ENCODE measurements at places on chromosomes 4 and X.

- DNase-seq: no peak
These were observed 239.2 kb downstream of the ANK2 start for GRCh38 chr4:113288696-113289095.

DNA sequence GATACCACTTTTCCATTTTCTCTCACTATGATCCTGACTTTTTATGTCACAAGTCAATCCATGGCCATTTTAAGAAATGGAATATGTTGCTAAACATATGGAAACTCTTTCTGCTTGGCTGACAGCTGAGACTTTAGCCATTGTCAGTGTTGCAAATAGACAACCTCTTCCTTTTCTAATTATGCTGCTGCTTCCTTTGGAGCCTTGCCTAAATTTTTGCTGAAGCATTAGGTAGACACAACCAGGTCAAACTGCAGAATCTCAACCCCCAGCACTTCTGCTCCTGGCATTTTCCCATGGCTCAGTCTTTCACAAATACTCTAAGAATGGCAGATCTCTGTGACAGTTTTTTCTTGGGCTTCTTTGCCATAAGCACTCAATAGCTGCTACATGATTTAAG lies 543.3 kb downstream of the GRID2 start:
- DNase-seq: no peak

DNA sequence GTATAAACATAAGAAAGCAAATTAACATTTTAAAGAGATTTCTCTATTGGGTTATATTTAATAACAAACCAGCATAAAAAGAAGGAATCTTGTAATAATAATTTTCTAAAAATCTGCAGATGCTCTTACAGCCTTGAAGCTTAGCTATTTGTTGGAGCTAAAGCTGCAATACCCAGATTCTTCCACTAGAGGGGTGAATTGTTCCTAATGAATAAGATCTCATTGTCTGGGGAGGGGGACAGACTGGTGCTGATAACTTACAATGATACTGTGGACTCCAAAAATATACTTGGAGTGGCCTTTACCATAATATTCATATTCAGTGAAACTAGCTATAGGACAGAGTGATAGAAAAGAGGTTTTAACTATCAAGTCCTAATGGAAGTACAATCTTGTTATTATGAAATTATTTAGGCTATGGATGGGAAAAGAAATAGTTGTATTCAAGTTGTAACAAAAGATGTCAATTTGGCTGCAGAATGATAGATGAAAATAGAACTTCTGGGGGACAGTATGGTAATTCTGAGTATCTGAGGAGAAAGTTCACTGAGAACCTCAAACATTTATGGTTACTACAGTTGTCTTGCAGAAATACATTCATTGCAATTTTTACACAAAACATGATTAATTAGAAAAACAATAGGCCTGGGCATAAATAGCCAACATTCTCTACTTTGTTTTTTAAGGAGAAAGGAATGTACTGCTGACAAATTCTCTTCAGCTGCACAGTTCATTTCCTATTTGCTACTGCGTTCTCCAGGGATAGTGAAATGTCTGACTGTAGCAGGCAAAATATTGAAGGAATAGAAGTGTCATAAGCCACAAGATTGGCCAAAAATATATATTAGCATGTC lies 443.3 kb downstream of the GBA3 start:
- DNase-seq: peak; percentile 54

GRCh38 chrX:2902841-2903240 lies 26.3 kb downstream of the ARSD start:
- no peak for DNase-seq

DNA sequence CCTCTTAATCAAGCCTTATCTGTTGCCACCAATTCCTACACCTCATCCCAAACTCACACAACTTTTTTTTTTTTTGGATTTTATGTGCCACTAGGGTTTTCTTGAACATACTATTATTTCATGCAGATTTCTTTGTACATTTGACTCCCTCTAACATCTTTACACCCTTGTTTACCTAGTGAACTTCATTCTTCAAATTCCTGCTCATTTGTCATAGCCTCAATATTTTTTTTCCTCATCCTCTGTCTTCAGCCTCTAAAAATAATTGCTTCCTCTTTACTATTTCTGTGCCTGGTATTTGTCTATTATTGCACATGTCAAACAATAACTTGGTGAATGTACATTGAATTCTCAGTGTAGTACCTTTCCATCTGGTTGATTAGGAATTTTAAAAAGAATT lies 22.0 kb downstream of the NBDY start:
- peak; percentile 17 for DNase-seq

- DNase-seq: peak; percentile 10
These were observed 24.4 kb upstream of the MAP7D3 start for GRCh38 chrX:136275553-136275952.

DNA sequence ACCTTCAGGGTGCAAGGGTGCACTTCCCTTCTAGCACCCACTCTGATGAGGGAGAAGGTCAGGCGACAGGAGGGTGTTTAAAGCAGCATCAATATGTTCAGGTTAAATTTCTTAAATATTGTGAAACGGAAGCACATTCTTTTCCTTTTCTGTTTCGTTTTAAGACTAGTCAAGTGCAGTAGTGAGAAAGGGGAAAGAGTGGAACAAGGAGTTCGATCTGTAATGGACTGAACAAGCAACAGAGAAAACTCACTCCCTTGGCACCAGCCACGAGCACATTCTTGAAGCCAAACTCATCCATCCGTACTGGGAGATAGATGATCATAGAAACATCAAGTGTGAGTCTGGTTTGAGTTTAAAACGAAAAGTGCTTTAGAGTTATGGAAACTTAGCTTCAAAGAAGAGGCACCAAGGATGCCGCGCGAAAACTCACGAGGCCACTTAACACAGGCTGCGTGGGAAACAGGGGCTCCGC lies 815 bp downstream of the FAM53A start:
- peak; percentile 66 for DNase-seq

DNA sequence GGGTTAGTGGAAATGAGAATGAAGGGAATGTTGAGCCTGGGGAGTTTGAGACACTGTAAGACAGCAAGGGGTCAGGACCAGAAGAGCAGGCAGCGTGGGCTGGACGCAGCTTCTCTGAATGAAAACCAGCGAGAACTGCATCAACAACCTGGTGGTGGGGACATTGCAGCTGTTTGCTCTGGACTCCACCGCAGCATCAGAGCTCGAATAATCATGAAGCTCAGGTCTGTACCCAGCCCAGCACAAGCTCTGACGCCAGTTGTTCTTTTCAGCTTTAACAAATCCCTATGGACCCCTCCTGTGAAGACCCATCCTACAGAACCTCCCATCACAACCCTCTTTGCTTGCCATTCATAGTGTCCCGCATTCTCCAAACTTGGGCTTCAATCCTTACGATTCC lies 106.8 kb upstream of the PNPLA4 start:
- no peak for DNase-seq

DNA sequence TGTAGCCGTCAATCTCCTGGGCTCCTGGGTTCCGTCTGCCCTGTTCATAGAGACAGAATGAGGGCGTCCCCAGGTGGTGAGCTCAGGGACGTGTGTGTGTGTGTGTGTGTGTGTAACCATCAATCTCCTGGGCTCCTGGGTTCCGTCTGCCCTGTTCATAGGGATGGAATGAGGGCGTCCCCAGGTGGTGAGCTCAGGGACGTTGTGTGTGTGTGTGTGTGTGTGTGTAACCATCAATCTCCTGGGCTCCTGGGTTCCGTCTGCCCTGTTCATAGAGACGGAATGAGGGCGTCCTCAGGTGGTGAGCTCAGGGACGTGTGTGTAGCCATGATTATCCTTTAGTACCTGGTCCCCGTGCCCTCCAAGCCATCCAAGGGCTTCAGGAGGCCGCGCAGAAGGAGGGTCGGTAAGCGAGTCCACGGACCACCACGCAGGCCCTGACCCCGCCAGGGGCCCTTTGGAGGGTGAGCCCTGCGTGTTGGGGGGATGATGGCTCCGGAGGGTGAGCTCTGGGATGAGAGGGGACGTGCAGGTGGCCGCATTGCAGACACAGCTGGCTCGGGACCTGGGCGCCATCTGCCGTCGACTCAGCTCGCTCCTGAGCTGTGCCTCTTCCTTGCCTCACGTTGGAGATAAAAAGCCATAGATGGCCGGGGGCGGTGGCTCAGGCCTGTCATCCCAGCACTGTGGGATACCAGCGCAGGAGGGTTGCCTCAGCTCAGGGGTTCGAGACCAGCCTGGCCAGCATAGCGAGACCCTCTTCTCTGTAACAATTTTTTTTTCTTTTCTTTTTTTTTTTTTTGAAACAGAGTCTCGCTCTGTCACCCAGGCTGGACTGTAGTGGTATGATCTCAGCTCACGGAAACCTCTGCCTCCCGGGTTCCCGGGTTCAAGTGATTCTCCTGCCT lies 5.4 kb upstream of the GTPBP6 start:
- DNase-seq: peak; percentile 76

DNA sequence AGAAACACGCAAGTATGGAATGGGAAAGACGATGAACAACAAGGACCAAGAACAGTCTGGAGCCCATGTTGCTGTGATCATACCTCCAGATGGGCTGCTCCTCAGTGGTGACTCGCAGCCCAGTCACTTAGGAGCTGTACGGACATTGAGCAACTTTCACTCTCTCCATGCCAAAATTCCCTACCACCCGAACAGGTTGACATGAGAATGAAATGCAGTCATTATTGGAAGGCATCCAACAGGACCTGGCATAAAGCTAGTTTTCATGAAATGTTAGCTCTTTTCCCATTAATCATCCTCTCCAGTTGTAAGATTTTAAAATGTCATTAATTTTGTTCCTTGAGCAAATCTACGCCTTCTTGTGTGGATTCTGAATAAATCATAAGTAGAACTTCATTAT lies 82.7 kb upstream of the GPM6B start:
- peak; percentile 95 for DNase-seq

DNA sequence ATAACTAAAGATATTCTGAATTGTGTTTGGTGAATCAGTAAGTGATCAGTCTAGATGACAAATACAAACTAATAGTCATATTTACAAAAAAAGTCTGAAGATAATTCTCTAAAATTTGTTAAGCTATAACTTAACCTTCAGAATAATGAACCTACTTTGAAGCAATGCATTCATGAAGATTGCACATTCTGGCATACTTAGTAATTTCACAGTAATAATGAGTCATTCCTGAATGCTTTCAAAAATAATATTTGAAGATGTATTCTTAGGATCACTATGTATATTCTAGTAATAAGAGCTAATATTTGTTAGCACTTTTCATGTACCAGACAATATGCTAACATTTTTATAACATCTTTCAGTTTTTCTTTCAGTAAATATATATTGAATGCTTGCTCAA lies 756.7 kb upstream of the SLIT2 start:
- DNase-seq: peak; percentile 66

- no peak for DNase-seq
These were observed 186.9 kb downstream of the STK32B start for GRCh38 chr4:5238173-5238572.

DNA sequence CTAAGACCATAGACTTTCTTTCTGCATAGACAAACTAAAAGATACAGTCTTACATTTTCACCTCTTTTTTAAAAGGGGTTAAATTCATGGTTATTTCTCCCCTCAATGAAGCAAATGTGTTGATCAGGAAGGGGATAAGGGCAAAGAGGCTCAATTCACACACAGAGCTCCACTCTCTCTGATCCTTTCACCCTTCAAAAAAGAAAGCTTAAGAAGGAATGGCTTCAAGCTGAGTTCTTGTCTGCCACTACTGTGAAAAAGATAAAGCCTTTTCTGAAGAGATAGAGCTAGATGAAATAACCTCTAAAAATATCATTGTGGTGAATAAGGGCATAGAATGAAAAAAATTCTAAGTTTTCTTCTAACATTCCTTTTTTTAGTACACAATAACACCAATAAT lies 28.3 kb downstream of the SEPSECS start:
- no peak for DNase-seq

GRCh38 chrX:67601771-67602170 lies 58.0 kb downstream of the AR start:
- DNase-seq: no peak

DNA sequence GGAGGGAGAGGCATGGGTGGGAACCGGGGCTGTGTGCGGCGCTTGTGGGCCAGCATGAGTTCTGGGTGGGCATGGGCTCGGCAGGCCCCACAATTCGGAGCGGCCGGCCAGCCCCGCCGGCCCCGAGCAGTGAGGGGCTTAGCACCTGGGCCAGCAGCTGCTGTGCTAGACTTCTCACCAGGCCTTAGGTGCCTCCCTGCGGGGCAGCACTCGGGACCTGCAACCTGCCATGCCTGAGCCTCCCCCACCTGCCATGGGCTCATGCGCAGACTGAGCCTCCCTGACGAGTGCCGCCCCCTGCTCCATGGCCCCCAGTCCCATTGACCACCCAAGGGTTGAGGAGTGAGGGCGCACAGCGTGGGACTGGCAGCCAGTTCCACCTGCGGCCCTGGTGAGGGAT lies 573.9 kb downstream of the TMA16 start:
- DNase-seq: no peak

- no peak for DNase-seq
These were observed 514.7 kb downstream of the PCDH7 start for GRCh38 chr4:31234901-31235300.

- DNase-seq: no peak
These were observed 24.8 kb downstream of the HOPX start for GRCh38 chr4:56656346-56656643.

DNA sequence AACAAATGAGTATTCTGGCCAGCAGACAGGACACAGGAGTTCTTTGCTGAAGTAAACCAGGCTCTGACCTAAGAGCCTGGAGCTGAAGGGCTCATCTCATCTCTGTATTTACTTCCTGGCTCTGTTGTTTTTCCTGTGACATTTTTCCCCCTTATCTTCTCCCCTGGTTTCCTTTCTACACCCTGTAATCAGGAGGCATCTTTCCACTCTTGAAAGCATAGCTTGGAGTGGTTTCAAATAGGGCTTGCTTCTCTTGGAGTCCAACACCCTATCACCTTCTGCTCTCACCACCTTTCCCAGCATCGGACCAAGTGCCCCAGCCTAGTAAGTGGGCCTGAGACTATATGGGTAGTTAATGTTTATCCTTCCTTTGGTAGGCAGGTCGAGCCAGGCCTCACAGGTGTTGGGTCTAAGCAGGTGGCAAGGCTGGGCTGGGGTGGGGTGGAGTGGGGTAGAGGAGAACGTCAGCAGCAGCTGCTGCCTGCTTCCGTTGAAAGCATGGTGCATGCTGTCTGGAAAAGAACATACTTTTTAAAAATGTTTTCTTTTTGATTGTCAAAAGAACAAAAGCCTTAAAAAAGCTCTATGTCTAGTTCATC lies 1.2 kb downstream of the DRP2 start:
- DNase-seq: no peak

- no peak for DNase-seq
These were observed 22.5 kb upstream of the MSANTD1 start for GRCh38 chr4:3226467-3226866.

DNA sequence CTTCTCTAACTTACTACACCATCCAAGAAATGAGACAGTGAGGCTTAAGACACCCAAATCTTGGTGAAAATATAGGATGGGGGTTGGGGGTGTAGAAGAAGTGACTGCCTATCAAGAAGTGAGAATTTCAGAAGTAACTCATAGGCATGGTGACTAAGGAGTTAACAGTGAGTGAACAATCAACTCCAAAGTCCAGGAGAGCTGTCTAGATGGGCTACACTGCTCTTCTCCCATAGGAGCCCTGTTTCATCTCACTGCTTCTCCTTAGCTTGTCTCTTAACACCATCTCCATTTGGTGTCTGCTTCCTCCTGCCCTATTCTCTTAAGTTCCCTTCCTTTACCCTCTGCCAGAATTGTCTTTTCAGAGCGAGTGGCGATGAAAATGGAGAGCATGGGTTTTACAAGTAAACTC lies 22.7 kb downstream of the FABP2 start:
- peak; percentile 39 for DNase-seq

- no peak for DNase-seq
These were observed 68.9 kb downstream of the MAP3K15 start for GRCh38 chrX:19446397-19446796.
